C1 segment of cervical spinal cord (tissue), 14 donors: ENCODE measurements at places on chromosomes 16 and 17.

GRCh38 chr16:10541366-10541765 is 39.0 kb downstream of the EMP2 start:
- DNase-seq: no peak

DNA sequence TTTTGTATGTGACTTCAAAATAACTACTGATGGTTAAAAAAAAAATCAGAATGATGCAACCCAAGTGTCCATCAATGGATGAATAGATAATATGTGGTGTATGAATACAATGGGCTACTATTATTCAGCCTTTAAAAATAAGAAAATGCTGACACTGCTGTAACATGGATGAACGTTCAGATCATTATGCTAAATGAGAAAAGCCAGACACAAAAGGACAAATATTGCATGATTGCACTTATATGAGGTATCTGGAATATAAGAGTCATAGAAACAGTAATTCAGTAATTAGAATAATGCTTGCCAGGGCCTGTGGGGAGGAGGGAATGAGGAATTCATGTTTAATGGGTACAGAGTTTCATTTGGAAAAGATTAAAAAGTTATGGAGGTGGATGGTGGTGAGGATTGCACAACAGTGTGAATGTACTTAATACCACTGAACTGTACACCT is 25.4 kb downstream of the TENT4B start:
- no peak for DNase-seq

- DNase-seq: peak; percentile 60
Measured at GRCh38 chr17:17694169-17695081, 13.2 kb downstream of the RAI1 start.

DNA sequence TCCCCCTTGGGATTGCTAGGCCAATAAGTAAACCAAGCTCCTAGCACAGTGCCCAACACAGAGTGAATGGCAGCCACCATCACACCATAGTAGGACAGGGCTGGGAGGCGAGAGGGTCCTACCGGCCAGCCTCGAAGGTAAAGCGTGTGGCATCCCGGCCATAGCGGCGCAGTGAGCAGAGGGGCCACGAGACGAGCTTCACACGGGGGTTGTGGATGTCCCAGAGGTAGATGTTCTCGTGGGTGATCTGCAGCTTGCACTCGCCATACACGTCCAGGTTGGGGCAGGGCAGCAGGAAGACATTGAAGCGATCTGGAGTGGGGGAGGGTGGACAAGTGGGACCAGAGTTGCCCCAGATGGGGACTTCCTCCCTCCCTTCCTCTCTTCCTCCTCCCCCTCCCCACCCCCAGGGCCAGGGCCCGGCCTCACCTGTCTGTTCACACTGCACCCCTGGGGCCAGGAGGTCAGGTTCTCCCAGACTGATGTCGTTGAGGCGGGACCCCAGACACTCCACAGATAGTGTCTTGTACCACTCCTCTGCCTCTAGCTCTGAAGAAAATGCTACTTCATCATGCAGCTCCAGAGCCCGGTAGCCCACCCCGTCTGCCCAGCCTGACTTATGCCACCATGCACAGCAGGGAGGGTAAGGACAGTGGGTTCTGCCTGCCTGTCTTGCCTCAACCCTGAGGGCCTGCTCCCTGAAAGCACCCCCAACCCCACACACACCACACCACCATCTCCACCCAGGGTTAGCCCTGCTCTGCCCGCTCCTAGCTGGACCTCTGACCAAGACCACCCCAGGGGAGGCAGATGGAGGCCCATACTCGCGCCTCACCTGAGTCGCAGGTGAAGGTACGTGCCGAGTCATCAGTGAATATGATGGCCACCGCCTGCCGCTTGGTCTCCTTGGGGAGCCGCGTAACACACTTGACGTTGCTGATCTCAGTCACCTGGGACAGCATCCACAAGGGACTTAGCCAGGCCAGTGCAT is 11.3 kb downstream of the DOK4 start:
- no peak for DNase-seq

GRCh38 chr16:77660311-77660710 is 62.0 kb upstream of the NUDT7 start:
- DNase-seq: no peak
